ENCODE measurements at places on chromosomes 5 and 9.

DNA sequence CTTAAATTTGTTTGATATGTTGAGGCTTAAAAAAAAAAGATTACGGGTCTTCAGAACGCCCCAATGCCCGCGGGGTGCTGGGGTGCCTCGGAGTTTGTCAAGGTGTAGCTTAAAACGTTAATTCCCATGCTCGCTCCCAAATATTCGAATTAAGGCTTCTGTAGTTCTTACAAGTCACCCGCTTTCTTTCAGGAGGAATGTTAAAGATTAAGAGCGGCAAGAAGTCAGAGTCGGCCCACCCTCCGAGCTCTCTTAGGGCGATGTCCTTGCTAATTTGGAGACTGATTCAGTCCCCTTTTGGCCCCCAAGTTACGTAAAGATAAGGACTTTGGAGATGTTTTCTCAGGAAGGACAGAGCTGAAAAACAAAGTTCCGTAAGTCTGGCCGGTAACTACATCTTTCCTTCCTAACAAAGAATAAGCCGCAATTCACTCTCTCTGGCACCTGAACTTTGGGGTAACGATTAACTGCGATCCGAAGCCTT, 746 bp upstream of the NPM1 start:
- DNase-seq: no peak

DNA sequence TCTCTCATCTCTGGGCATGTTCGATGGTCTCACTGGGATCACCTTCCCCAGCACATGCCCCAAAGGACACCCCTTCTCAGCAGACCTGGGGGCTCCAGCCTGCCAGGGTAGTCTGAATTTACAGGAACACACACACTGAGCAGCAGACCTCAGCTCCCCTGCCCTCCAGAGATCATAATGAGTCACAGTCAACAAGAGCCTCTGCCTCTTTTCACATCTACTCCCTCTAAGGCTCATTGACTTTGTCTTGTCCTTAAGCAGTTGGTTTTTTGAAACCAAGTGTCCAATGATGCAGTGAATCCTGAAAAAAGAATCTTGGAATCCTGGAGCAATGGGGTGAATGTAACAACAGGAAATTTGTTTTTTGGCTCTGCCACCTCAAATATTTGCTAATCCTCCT, 20.8 kb downstream of the GABBR2 start:
- DNase-seq: no peak

- no peak for DNase-seq
Measured at GRCh38 chr5:175728885-175729828, 71.3 kb downstream of the HRH2 start.

GRCh38 chr9:107405511-107405910, 84.1 kb downstream of the KLF4 start:
- DNase-seq: no peak

- DNase-seq: no peak
Measured at GRCh38 chr5:147912011-147912410, 5.7 kb upstream of the C5orf46 start.

GRCh38 chr5:55225346-55225745, 1.8 kb downstream of the MCIDAS start:
- no peak for DNase-seq

DNA sequence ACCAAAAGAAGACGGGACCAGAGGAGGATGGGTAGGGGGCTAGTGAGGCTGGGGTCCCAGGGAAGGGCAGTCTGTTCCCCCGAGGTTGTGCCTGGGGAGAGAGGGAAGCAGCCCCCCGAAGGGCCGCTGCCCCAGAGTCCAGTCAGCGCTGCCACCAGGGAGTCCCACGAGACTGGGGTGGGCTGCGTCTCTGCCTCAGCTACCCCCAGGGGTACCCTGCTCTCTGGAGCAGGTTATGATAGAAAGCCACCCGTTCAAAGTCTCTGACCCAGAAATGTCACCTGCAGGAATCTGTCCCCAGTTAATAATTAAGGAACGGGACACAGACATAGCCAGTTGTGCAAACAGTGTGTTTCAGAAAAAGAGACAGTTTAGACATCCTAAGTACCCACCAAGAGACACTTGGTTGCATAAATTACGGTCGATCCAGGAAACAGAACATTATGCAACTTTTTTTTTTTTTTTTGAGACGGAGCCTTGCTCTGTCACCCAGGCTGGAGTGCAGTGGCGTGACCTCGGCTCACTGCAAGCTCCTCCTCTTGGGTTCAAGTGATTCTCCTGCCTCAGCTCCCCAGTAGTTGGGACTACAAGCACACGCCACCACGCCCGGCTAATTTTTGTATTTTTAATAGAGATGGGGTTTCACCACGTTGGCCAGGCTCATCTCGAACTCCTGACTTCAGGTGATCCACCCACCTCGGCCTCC, 10.7 kb upstream of the AGPAT2 start:
- DNase-seq: no peak

DNA sequence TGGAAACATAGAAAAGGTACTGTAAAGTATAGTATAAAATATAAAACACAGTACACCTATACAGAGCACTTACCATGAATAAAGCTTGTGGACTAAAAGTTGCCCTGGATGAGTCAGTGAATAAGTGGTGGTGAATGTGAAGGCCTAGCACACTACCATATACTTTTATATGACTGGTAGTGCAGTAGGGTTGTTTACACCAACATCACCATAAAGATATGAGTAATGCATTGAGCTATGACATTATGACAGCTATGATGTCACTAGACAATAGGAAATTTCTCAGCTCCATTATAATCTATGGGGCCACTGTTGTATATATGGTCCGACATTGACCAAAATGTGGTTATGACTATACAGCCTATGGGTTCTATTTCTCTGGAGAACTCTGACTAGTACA, 291.8 kb upstream of the ACTBL2 start:
- no peak for DNase-seq

All from effector memory CD4-positive, alpha-beta T cell (primary cell).